ENCODE measurements at places on chromosomes 1 and 21.

- DNase-seq, result no peak
These were observed 51.7 kb downstream of the SNRPE start for GRCh38 chr1:203913073-203913521.

DNA sequence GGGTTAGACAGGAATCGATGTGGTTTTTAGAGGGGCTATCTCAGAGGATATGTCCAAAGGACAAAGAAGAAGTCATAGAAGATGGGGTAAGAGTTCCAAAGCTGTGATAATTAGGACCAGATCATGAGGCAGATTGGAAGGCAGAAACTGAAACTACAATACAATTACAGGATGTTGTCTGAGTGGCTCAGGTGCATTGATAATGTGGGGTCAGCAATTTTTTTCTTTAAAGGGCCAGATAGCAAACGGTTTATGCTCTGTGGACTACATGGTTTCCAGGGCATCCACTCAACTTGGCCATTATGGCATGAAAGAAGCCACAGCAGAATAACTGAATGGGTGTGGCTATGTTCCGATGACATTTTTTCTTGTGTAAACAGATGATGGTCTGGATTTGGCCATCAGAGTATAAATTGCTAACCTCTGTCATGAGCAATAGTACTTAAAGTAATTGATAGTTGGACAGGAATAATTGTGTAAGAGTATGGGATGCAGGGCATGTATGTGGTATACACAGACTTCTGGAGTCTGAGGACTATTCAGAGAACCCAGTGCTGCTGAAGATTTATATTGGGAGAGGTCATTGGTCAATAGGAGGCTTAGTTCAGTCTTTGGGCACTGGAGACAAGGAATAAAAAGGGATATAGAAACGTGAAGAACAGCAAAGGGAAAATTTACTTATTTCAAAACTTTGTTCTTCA lies 198.4 kb upstream of the ADGRL4 start:
- DNase-seq, result no peak

DNA sequence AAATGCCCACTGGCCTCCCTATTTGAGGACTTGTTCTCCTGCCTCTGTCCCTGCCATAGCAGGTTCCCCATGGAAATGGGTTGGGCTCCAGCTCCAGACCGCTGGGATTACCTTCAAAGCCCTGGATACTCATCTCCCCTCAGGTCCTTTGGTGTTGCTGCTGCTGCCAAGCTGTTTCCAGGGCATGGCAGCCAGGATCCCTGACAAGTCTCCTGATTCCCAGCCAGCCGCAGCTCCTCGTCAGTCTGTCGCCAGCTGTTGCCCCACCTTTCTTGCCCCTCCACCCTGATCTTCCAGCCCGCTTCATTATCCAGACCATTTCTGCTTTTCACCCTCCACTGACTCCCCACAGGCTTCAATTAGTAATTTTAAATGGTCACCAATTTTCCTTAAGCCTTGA lies 68.3 kb upstream of the KCND3 start:
- DNase-seq, result no peak

- DNase-seq, result no peak
These were observed 115.0 kb upstream of the BACE2 start for GRCh38 chr21:41052820-41053555.

- no peak for DNase-seq
These were observed 9.9 kb downstream of the CD160 start for GRCh38 chr1:145729196-145729595.

Measured in activated T-helper 1 cell treated with anti-CD3 and anti-CD28 coated beads, Interleukin-2, amount 50 U/mL, for 16 hours (primary cell).